Ammon's horn (tissue), 1 donor: ENCODE measurements at places on chromosomes 7 and 10.

DNA sequence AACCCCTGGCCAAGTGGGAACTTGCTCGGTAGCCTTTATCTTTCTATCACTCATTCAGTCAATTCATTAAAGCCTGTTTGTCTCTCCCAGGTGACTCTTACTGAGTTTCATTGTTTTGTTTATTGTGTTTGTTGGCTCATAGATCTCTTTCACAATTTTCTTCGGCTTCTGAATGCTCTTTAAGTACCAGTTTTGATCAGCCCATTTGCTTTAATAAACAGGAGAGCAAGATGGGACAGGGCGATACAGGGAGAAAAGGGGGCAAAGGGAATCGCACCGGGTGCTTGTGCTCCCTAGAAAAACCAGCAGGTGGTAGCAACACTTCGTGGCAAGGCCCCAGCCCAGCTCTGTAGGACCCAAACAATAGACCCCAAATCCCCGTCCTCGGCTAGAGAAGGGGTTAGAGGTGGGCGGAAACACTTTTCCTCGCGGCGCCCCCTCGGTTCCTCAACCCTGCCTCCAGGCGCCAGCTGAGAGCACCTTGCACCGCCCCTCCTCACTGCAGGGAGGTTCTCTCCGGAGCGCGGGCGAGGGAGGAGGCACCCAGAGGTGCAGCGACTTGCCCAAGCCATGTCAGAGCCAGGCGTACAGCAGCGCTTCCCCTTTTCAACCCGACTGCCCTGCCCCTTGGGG is 1.0 kb upstream of the EPHB6 start:
- DNase-seq, result peak; percentile 75

GRCh38 chr10:4721999-4722753 is 103.8 kb upstream of the AKR1E2 start:
- DNase-seq, result no peak

DNA sequence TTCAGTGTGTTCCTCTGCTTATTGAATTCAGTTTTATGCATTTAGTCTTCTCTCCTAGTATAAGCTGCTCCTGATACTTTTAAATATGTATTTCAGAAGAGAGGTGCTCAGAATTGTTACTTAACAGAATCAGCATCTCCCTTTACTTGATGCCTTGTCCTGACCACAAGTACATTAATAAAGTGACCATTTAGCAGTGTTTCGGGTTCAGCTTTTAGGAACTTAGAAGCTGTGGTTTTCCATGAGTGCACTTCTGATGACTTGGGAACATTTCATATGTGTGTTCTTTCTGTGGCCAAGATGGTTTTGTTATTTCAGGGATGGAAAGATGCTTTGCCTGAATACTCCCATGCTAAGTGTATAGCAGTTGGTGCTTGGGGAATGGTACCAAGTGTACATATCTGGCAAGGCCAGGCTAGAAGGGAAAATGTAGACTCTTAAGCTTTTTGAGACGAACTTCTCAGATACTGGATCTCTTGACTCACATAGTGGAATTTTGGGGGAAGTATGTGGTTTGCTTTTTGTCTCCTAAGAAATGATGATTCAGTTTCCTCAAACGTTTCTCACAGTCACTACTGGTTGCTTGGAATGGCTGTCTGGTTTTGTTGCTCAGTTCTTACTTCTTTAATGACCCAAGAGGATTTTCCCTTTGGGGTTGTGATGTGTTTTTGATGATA is 17.2 kb downstream of the SGPL1 start:
- DNase-seq, result no peak

- no peak for DNase-seq
These were observed 261.2 kb upstream of the NEBL start for GRCh38 chr10:21158301-21158700.

- DNase-seq, result no peak
These were observed 24.4 kb downstream of the SLC26A4 start for GRCh38 chr7:107684947-107685463.

GRCh38 chr7:1496531-1497292 is 7.5 kb downstream of the INTS1 start:
- DNase-seq, result no peak

DNA sequence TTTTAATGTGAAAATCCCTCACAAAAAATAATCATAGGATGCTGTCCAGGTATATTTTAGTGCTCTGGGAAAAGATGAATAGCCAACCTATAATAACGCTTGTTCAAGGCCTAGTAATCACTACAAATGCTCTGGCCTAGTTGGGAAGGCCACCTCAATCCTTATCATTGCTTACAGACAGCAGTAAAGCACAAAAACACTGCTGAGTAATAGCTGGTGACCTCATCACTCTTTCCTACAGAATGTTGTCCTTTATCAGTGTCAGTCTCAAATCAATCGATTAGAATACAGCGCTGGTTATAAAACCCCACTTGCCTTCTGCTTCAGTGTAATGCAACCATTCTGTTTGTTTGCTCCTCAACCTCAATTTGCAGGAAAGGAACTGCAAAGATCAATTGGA is 72.6 kb upstream of the STEAP1 start:
- DNase-seq, result no peak

DNA sequence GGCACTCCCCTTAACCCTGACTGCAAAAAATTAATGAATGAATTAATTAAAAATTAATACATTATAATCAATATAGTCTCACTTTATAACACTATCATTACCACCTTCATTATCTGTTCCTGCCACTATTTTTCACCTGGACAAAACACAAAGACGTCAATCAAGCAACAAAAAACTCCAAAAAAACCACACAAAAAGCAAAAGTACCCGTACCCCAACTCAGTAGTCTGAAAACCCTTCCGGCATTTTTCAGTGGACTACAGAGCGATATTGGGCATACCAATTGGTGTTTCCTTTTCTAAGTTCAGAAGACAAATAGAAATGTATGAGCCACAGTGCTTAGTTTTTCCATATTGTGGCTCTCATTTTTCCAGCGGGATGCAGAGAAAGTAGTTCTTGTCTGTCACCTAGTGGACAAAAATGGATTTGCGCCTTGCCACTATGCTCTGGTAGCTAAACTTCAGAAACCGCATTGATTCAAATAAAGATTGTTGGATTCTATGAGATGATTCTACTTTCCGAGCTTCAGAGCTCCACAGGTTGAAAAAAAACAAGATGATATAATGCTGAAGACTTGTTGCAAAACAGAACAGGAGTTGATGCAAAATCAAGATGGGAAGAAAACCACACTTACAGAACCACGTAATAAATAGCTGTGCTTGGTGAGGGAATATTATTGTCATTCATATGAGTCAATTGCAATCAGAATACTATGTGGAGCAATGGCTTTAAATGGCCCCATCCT is 50.6 kb upstream of the ITGB1 start:
- DNase-seq, result peak; percentile 86

GRCh38 chr7:23467291-23467805 is 2.9 kb downstream of the IGF2BP3 start:
- DNase-seq, result no peak

GRCh38 chr7:21412957-21413356 is 14.9 kb upstream of the SP4 start:
- DNase-seq, result peak; percentile 71

DNA sequence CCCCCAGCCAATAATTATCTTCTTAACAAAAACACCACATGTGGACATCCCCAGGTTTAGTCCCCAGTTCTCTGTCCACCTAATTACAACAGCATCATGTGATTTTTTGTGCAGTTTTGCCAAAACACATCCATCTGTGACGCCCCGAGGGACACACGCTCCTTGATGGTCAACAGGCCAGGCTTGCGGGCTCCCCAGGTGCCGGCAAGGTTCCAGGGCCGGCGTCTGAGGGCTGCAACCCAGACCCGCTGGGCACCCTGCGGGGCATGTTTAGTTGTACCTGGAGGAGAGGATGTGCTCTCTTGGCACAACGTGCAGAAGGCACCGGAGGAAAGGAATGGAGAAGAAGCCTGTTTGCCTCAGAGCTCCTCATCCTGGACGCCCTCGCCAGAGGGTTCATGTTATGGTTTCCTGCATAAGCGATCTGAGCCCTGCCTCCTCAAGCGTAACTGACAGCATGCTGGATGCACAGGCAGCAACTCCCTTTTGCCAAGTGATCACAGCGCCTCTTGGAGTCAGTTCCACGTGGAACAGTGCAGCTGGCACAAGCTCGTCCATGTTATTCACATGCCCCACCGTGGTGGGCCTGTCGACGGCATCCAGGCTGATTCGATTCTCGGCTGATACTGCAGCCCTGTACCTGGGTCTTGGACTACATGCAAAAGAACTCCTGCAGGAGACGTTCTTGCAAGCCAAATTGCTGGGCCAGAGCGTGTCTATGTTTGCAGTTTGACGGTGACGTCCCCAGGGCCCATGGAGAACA is 41.6 kb downstream of the JAKMIP3 start:
- DNase-seq, result peak; percentile 48

- no peak for DNase-seq
These were observed 108.9 kb downstream of the ARID5B start for GRCh38 chr10:62010366-62010765.

DNA sequence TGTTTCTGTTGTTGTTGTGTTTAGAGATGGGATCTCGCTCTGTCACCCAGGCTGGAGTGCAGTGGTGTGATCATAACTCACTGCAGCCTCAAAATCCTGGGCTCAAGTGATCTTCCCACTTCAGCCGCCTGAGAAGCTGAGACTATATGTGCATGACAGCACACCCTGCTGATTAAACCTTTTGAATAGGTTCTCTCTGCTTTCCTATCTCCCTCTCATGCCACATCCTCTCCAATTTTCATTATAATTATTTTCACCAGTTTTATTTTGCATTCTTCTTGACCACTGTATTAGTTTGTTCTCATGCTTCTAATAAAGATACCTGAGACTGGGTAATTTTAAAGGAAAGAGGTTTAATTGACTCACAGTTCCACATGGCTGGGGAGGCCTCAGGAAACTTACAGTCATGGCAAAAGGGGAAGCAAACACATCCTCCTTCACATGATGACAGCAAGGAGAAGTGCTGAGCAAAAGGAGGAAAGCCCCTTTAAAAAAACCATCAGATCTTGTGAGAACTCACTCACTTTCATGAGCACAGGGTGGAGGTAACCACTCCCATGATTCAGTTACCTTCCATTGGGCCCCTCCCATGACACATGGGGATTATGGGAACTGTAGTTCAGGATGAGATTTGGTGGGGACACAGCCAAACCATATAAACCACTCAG is 12.9 kb downstream of the AGK start:
- DNase-seq, result no peak

- no peak for DNase-seq
These were observed 91.5 kb downstream of the NEURL1 start for GRCh38 chr10:103585011-103585405.

DNA sequence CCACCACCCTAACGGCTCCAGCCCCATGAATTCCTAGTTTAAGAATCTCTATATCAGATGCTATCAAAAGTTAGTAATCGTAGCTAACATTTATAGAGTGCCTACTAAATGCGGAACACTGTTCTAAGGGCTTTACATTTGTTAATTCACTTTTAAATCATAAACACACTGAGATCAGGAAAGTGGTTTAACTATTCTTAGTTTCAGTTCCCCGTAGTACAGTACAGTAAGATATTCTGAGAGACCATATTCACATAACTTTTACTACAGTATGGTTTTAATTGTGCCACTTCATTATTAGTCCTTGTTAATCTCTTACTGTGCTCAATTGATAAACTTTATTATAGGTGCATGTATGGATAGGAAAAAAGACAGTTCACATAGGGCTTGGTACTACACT is 22.5 kb downstream of the SYPL1 start:
- no peak for DNase-seq
